ENCODE measurements at places on chromosomes 7 and 10.

DNA sequence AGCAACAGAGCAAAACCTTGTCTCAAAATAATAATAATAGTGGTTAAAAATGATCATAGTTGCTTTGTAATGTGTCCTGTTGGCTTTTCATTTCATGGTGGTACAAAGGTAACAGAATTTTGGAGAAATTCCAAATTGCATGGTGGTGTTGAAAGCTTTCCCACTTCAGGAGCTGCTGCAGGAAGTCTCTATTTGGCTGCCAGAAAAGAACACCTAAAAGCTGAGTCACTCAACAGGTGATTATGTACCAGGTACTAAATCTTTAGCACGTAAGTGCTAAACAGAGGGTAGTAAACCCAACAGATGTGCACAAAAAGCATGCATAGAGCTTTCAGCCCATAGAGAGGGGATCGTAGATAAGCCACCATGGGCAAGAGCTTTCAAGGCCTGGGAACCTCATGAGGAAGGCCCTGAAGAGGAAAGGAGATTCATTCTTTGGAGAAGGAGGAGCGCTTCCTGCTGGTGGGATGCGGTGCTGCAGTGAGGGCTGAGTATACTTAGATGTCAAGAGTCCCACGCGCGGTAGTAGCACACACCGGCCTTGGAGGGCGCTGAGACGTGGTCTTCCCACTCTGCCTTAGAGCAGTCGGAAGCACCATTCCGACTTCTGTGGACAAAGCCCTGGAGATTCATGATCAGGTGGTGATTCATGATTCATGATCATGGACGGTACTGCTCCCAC, 118.7 kb downstream of the RALA start:
- no peak for DNase-seq

DNA sequence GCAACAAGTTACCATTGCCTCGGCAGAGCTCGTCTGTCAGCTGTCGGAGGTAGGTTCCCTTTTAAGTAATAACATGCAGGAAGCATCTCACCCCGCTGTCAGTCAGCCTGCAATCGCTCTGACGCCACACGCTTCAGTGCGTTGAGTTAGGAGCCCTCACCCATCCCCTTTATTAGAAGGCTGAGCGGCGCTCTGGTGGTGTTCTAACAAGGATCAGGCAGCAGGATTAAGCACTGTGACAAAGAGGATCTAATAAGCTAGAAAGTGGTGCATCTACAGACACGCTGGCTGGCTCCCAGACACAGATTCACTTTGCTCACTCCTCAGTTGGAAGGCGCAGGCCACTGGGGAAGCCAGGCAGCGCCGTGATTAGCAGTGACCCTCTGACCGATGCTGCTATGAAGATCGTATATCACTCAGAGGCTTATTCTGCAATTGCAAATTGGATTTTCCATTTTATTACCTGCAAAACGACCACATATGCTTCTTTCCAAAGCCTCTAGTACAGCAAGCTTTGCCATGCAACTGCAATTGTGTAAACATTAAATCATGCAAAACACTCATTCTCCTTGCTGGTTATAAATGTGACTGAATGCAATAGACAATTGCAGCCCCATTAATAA, 117.7 kb downstream of the RSU1 start:
- no peak for DNase-seq

- no peak for DNase-seq
These were observed 80.8 kb upstream of the COL1A2 start for GRCh38 chr7:94313926-94314325.

DNA sequence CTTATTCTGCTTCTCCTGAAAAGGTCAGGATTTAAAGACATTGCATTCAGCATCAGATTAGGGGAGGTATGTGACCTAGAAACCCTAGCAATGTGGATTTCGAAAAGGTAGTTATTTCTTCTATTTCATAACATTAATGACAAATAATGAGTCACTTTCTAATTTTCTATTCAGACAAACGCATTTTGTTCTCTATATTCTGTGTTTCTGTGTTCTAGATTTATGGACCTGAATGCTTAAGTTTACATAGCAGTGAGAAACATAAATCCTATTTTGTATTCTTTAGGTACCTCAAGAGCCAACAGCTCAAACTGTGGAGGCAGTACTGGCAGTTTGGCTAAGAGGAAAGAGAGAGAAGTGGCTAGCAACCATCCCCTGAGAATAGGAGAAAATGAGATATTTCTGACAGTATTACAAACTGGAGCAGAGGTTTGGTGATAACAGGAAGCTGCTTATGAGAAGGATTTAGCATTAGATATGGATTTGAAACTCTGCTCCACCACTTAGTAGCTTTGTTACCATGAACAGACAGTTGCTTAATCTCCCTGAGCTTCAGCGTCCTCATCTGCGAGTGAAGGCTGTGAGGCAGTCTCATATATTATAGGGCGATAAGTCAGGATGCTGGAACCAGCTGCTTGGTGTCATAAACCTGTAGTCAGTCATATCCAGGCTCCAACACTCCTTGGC, 28.2 kb downstream of the CDK14 start:
- no peak for DNase-seq

DNA sequence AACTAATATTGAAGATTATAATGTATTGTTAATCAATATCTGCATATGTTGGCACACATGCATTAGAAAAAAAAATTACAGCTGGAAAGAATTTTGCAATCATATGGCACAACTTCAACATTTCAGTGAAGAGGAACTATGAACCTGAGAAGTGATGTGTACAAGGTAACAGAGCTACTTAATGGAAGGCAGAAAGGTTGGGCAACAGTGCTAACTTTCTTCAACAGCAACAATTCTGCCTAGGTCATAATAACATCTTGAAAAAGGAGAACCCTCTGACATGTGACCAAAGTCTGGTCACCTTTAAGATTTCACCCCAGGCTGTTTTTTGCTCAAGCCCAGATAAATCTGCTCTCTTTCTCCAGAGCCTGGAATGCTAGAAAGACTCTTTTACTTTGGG, 47.9 kb upstream of the SKAP2 start:
- DNase-seq: no peak

DNA sequence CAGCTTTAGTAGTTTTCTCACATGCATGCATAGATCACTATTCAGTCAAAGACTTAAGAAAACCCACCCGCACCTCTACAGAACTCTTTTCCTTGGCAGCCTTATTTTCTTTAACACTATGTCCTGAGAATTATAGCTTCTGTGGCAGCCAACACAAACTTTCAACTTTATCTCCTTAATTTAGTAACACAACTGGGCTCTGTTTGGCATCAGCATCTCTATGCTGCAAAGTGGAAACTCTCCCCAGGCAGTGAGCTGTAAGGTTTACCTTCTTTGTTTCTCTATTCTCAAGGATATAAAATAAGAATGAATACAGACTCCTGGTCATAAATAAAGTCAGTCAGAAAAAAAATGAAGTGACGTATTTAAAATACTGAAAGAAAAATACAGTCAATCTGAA, 115.2 kb upstream of the PPP1R9A start:
- DNase-seq: no peak

GRCh38 chr7:143967398-143967797, 12.8 kb downstream of the OR2F1 start:
- no peak for DNase-seq

- DNase-seq: no peak
These were observed 127.7 kb downstream of the ATE1 start for GRCh38 chr10:121800146-121800545.

- DNase-seq: no peak
These were observed 517.3 kb downstream of the GRID1 start for GRCh38 chr10:85849315-85849714.

GRCh38 chr7:75644589-75644988, 94.2 kb downstream of the HIP1 start:
- DNase-seq: peak; percentile 12

DNA sequence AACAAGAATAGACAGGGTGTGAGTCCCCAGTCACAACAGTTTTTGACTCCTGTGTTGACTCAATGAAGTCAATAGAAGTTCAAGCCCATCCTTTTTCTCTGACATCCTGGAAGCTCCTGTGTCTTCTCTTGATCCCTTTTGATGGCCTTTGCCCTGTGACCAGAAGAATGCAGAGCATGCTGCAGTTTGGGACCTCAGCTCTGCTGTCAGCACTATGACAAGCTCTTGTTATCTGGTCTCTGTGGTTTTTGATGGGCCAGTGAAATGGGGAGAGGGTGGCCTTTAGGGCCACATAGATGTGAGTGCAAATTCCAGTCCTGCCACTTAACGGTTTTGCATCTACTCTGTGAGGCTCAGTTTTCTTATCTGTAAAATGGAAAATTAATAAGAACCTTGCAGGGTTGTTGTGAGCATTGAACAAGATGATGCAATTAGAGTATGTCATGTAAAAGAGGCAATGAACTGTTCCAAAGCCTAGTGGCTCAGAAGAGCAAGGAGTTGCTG, 102.4 kb upstream of the IKZF1 start:
- DNase-seq: no peak

- no peak for DNase-seq
These were observed 1.8 kb upstream of the LDB3 start for GRCh38 chr10:86666538-86666937.

GRCh38 chr7:69889976-69890351, 291.7 kb downstream of the AUTS2 start:
- no peak for DNase-seq

DNA sequence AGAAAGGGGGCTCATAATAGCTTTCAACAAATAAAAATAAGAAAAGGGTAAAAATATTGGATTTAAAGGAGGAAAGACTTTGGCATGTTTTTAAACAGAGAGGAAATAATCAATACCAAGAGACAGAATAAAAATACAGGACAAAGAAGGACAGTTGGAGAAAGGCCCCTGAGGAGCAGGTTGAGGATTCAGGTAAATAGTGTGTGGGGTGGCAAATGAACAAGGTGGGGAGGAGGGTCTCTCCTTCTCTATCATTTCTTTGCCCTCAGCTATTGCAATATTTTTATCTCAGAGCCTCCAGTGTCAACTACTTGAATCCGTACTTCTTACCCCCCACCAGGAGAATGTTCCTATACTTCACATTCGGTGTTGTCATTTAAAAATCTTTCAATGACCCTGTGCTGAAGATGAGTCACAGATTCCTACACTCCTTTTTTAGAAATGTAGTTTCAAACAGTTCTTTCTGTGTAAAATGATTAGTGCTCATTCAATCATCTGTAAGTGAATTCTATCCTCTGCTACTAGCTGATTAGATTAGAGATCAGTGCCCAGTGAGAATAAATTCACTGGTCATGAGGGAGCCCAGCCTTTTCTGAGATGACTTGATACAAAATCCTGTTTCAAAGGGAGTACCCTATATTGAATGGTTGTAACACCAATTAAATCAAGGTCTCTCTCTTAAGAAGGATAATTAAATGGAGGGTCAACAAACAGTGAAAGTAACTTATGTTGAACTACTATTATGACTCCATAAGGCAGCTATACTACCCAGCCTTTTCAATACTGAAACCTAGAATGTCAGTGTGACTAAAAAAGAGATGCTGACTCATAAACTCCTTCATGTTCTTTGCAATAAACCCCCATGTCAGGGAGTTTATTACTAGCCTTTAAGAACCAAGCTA, 50.4 kb upstream of the WNT16 start:
- no peak for DNase-seq

- DNase-seq: no peak
These were observed 19.5 kb downstream of the LRMDA start for GRCh38 chr10:75450644-75451640.

DNA sequence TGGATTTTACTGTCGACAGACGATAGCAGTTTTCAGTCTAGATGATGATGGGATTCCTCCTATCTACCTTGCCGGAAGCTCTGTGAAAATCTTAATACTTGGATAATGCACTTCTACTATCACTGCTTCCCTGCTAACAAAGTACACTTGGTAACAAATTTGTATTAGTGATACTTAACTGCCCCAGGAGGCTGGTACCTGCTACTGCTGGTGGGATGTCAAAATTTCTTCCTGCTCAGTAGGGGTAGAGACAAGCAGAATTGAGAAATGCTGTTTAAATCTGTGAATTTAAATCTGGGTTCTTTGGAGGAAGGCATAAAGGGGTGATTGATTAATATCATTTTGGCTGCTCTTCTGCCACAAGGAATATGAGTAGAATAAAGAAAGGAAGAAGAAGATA, 99.8 kb upstream of the STRIP2 start:
- no peak for DNase-seq

DNA sequence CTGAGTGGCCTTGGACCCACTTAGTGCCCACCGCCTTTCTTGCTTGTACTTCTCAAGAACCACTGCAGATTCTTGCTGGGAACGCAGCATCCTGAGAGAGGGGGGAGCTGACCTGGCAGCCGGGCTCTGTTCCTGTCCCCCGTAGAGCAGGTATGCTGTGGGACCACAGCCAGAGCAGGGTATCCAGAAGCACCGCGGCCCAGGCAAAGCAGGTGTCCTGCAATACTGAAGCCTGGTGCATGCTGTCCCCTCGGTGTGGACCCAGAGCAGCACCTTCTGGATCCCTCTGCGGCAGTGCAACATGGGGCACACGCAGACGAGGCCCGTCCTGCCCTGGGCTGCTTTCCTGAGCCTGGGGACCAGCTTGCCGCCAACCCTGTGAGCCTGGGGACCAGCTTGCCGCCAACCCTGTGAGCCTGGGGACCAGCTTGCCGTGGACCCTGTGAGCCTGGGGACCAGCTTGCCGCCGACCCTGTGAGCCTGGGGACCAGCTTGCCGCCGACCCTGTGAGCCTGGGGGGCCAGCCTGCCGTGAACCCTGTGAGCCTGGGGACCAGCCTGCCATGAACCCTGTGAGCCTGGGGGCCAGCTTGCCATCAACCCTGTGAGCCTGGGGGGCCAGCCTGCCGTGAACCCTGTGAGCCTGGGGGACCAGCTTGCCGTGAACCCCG, 60.9 kb upstream of the ADGRA1 start:
- no peak for DNase-seq

- DNase-seq: no peak
These were observed 46.5 kb downstream of the ZMIZ1 start for GRCh38 chr10:79115302-79115701.

DNA sequence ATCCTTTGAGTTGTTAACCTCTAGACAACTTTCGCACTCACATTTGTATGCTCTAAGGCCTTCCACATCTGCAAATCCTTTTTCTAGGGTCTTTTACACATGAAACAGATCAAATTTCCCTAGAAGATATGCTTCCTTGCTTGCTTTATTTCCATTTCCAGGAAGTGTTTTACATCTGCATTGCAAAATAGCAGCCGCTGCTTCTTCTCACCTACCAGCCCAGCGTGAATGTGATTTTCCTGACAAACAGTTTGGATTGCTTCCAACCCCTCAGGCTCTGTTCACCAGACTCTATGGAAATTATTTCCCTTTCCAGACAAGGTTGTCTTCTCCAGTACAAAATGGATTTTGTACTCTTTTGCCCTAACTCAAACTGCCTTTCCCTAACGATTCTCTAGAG, 50.9 kb upstream of the PAPSS2 start:
- DNase-seq: no peak

- no peak for DNase-seq
These were observed 1159.0 kb downstream of the TYW1 start for GRCh38 chr7:68155676-68156075.

DNA sequence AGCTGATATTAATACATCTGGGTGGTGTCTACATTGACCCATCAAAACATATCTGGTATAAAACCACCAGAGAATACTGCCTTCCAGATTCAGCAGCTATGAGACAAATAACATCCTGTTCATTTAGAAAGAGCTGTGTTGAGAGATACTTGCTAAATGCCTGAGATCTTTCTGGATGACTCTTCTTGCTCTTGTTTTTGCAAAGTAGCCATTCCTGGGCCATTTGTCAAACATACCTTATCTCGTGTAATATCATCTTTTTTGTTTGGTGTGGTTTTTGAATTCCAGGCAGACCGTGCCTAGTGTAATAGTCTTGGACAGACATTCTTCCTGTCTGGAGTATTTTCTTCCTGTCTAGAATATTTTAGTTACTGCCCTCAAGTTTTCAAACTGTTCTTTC, 74.7 kb upstream of the PRR15 start:
- no peak for DNase-seq

All from posterior cingulate gyrus (tissue), 11 donors.